ENCODE measurements at places on chromosomes 12 and 14. TPM values are rescaled to one million over a fixed set of nuclear protein-coding genes. Genes with fewer than 3 reads are reported as not detected.

Gene IQSEC3
- total RNA-seq, result 0.59 TPM

Gene GALNT9
- not detected for total RNA-seq

Gene CLEC1B
- total RNA-seq, result not detected

Gene GLS2
- total RNA-seq, result 0.63 TPM

Gene NEUROD4
- total RNA-seq, result not detected

Gene KRT4
- total RNA-seq, result not detected

Gene KITLG
- not detected for total RNA-seq

Gene OTUB2
- 3.3 TPM for total RNA-seq

Gene OTOGL
- total RNA-seq, result not detected

Gene ATF1
- 47.0 TPM for total RNA-seq

Gene SLCO1C1
- not detected for total RNA-seq

Gene ASPG
- not detected for total RNA-seq

Gene EML1
- total RNA-seq, result 0.32 TPM

Gene TAS2R9
- 0.27 TPM for total RNA-seq

Gene WNT5B
- 4.7 TPM for total RNA-seq

Gene NPFF
- not detected for total RNA-seq

Gene TRPV4
- not detected for total RNA-seq

Gene NOC4L
- total RNA-seq, result 28.5 TPM

Gene RFX4
- total RNA-seq, result not detected
